ENCODE measurements at places on chromosomes 6 and 20.

GRCh38 chr20:62808211-62808865 lies 3.7 kb downstream of the OGFR start:
- DNase-seq = peak; percentile 61

DNA sequence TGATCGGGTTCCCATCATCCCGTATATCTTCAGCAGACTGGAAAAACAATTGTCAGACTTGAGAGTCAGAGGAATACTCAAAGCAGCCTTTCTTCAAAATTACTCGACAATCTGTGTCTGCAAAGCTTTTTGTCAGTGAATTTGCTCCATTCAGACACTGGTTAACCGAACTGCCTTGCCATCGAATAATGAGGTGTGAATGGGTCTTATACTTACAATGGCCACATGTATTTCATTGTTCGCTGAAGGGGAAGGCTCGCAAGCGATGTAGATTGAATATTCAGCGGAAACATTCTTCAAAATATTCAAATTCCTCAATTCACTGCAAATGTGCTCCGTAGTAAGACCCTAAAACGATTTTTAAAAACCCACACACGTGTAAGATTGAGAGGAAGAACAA lies 32.9 kb downstream of the JAG1 start:
- DNase-seq = no peak

GRCh38 chr6:16674801-16675392 lies 86.4 kb downstream of the ATXN1 start:
- DNase-seq = no peak

- no peak for DNase-seq
Measured at GRCh38 chr6:116812051-116812650, 16.7 kb downstream of the GPRC6A start.

- no peak for DNase-seq
Measured at GRCh38 chr20:6942266-6942665, 174.8 kb downstream of the BMP2 start.

- no peak for DNase-seq
Measured at GRCh38 chr6:1679031-1679687, 69.4 kb downstream of the FOXC1 start.

DNA sequence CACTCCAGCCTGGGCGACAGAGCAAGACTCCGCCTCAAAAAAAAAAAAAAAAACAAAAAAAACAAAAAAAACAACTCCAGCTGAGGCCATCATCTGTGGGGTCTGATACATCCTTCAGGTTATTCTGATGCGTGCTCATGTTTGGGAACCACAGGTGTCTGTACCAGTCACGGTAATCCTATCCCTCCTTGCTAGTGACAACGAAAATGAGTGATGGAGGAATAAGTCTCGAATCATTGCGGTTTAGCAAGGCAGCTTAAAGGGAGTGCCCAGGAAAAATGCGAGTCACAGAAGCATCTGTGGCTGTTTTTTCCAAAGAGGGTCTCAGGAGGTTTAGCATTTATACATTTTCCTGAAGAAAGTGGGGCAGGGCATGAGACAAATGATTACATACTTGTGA lies 48.8 kb downstream of the MCUR1 start:
- no peak for DNase-seq

DNA sequence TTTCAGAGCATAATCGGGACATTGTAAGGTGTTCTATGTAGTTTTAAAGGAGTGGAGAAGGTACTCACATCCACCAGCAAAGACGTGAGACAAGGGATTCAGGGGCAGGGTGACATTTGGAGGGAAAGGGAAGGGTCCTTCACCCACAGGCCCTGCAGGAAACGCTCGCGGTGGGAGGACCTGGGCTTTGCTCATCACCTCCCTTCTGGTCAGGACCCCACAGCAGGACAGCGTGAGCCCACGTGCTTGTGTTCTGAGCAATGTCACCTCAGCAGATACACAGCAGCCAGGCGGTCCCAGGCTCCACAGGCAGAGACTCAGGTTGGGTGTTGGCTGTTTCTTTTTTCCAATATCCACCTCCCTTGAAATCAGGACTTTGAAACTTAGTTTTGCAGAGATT lies 27.5 kb downstream of the DLL1 start:
- no peak for DNase-seq

- DNase-seq = no peak
Measured at GRCh38 chr6:13872681-13873080, 52.1 kb upstream of the RNF182 start.

DNA sequence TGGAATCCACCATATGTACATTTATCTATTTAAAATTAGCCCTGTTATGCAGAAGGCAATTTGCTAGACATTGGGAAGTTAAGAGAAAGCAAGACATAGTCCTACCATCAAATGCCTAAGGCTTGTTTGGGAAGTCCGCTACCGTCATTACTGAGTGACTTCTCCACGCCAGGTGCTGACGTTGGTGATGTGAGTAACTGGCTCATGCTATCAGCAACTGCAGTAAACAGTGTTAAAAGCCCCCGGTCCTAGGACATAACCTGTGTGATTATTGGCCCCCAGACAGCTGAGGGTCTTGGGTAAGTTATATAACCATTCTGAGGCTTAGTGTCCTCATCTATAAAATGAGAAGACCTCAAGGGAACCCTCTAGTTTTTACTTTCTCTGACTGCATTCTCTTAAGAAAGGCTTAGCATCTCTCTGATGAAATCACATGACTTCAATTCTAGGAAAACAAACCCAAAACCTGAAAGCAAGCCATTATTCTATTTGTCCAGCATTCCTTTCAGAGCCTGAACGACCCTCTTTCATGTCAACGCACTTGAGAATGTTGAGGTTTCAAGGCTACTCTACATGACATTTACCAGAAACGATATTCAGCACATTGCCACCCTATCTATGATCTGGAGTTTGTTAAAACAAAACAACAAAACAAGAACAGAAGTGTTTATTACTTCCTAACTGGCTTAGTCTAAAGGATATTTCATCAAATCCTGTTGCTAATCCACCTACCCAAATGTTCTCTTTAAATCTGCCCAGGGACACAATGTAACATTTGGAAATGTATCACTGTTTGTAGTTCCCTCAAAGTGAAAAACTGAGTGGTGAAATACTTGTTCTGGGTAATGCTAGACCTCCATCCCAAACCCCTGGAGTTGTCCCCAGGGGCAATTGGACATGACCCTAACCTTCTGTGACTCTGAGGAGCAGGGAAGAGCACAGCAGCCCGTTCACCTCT lies 133.8 kb downstream of the BTBD3 start:
- DNase-seq = no peak

GRCh38 chr20:10777710-10778109 lies 103.9 kb upstream of the JAG1 start:
- no peak for DNase-seq

DNA sequence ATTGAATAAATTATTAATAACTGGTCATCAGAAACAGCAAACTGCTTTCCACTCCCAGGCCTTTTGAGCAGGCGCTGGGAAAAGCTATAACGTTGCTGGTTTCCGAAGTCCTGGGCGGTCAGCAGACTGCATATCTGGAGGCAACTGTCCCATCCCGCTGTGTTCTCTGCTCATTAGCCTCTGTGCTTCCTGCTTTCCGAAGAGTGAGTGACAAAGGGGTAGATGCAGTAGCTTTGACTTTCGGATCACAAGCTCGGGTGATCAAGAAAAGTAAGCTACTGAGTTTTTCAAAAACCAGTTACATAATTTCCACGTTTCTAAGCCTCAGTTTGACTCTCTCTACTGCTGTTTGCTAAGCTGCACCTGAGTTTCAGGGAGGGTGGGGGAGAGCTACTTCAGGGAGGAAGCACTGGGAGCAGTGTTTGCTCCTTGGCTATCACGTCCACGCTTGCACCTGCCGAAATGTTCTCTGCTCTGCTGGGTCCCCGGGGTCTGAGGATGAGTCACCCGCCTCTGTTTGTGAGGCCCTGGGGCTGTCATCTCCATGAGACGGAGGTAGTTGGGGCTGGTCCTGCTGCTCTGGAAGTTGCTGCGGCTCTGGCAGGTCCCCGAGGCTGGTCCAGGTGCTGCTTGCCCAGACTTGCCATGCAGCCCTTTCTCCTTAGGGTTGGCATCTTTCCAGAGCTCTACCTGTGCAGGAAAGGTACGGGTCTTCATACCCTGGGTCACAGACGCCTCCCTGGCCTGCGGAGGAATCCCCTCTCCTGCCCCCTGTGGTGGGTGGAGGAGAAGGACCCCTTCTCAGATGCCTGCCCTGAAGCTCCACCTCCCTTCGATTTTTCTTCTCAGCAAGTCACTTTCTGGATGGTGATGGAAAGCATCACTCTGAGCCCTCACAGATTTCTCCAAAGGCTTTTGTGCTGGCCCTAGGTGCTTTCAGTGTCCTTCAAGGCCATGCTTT lies 220.0 kb downstream of the QKI start:
- DNase-seq = no peak

DNA sequence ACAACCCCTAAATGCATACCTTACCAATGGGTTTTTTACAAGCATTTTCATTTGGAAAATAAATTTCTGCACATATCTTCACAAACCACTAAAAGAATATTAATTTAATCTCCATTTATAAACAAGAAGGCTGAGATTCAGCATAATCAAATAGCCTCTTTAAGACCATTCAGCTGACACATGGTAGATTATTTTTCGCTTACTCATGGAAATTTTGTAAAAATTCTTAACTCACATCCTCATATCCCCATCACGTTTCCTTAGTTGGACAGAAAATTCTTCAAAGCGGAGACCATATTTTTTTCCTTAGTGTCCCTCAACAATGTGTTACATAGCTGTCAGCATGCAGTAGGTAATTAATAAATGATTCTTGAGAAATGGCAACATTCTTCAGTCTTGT lies 439.6 kb upstream of the PTCHD4 start:
- DNase-seq = no peak

DNA sequence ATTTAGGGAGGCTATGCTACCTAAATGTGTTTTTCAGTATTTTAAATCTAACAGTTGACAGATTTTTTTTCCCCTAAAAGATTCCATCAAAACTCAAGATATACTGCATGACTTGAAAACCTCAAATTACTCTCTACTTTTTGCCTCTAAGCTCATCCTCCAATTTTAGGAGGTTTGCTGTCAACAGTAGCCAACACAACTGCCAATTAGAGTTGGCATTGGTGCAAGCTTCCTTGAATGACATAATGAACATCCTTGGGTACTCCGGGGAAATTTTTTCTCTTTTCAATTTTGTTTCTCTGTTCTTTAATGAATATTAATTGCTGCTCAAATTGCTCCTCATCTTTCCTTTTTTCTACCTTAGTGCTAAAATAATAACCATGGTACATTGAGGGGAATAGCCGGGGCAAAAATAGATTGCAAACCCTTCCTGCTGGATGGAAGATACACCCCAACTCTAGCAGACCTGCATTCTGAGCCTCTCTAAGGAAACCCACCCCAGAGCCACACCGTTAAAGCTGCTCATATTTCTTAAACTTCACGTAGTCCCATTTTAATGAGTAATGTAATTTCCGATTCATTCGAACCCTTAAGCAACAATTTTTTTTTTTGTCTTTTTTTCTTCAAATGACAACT lies 34.3 kb downstream of the SLC22A23 start:
- no peak for DNase-seq

DNA sequence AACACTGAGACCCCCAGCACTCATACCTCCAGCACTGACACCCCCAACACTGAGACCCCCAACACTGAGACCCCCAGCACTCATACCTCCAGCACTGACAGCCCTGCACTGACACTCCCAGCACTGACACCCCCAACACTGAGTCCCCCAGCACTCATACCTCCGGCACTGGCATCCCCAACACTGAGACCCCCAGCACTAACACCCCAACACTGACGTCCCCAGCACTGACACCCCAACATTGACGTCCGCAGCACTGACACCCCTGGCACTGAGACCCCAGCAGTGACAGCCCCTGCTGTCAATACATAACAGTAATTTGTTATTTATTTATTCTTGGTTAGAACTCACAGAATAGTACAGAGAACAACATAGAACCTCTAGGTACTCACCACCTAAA lies 58.0 kb downstream of the ERMARD start:
- DNase-seq = no peak

- no peak for DNase-seq
Measured at GRCh38 chr6:46555129-46555528, 63.9 kb upstream of the RCAN2 start.

DNA sequence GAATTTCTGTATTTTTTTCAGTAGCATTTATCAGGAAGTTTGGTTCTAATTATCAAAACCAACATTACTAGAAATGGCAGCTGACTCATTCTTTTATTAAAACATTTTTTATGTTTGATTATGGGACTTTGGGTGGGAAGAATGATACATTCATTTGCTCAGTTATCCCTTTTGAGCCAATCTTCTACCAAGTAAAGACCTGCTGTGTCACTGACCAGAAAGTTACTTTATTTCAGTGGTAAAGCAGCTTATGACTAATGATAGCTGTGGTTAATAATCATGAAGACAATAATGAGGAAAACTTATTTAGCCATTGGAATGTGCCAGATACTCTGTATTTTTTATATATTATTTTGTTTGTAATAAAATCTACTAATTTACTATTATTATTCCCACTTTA lies 142.3 kb downstream of the FARS2 start:
- no peak for DNase-seq
